ENCODE measurements at places on chromosomes 7 and 10. TPM values are rescaled to one million over a fixed set of nuclear protein-coding genes. Genes with fewer than 3 reads are reported as not detected.

Gene SFXN2
- 5.7 TPM for total RNA-seq

- H3K27me3 ChIP-seq: no peaks in the 10 kb centered on the region
- no peak for DNase-seq
- peaks cover 11% of the 10 kb centered on the region for H3K4me1 ChIP-seq
- peak overlapping the region; percentile 10 for H3K27ac ChIP-seq
Measured at GRCh38 chr10:59838085-59838789, 68.1 kb downstream of the CCDC6 start.

- DNase-seq: no peak
- no peak overlapping the region for H3K27ac ChIP-seq
- H3K4me3 ChIP-seq: no peak overlapping the region
- no peaks in the 10 kb centered on the region for H3K27me3 ChIP-seq
- no peaks in the 10 kb centered on the region for H3K4me1 ChIP-seq
Measured at GRCh38 chr10:89744026-89744425, 42.6 kb downstream of the KIF20B start.

DNA sequence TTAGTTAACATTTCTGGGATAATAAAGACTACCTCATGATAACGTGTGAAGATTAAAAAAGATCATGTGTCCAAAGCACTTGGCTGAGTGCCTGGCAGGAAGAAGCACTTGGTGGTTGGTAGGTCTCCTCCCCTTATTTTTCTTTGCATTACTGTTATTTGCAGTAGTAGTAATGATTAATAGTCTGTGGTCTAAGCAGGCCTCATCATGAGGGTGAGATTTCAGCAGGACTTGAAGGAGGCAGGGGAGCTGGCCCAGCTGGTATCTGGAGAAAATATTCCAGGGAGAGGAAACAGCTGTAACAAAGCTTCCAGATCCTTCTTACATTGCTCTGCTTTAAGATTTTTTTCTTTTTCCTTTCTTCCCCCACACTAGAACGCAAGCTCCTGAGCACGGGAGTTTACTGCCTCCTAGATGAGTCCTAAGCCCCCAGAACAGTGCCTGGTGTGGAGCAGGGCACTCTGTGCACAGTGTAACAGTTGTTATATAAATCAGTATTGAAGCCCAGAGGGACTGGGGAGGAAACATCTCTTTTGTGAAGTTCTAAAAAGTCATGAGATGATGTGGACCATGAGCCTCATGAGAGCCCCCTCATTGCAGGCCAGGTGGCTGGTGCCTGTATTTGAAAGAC, 31.1 kb upstream of the RHEB start:
- no peaks in the 10 kb centered on the region for H3K4me1 ChIP-seq
- H3K27me3 ChIP-seq: no peaks in the 10 kb centered on the region

- no peaks in the 10 kb centered on the region for H3K36me3 ChIP-seq
- no peak overlapping the region for H3K27ac ChIP-seq
- DNase-seq: peak; percentile 94
Measured at GRCh38 chr7:4479367-4480039, 202.6 kb upstream of the FOXK1 start.

- H3K4me1 ChIP-seq: no peaks in the 10 kb centered on the region
- no peaks in the 10 kb centered on the region for H3K36me3 ChIP-seq
- no peak for DNase-seq
- H3K4me3 ChIP-seq: no peak overlapping the region
- no peaks in the 10 kb centered on the region for H3K27me3 ChIP-seq
Measured at GRCh38 chr10:123563994-123564393, 102.2 kb upstream of the GPR26 start.

Gene TDRD1
- 1.7 TPM for total RNA-seq

DNA sequence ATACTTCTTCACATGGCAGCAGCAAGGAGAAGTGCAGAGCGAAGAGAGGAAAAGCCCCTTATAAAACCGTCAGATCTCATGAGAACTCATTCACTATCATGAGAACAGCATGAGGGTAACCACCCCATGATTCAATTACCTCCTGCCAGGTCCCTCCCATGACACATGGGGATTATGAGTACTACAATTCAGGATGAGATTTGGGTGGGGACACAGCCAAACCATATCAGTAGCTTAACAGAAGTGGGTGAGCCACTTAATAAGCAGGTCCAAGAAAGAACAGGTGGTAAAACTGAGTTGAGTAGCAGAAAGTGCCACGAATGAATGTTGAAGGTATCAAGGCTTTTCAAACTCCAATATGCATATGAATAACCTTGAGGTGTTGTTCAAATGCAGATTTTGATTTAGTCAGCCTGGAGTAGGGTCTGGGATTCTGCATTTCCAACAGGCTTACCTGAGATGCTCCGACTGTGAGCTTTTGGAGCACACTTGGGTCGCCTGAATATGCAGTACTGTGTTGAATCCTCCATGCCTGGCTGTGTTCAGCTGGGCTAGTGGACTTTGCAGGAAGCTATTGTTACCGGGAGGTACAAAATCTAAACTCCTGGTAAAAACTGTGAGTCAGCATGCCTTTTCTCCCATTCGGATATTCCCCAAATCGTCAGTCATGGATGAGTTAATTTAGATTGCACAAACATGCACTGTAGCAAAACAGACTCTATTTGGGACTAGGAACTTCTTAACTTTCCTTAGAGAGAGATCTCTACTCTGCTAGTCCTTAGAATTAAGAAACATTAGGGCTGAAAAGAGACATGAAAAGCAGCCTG, 69.0 kb upstream of the PRKCQ start:
- no peaks in the 10 kb centered on the region for H3K36me3 ChIP-seq
- H3K4me3 ChIP-seq: peak overlapping the region; percentile 4
- H3K27me3 ChIP-seq: no peaks in the 10 kb centered on the region
- peak overlapping the region; percentile 18 for H3K27ac ChIP-seq
- peak; percentile 60 for DNase-seq
- peaks cover 29% of the 10 kb centered on the region for H3K4me1 ChIP-seq

Gene RBP3
- not detected for total RNA-seq

GRCh38 chr10:667096-667495, 22.4 kb downstream of the DIP2C start:
- no peak overlapping the region for H3K4me3 ChIP-seq
- H3K36me3 ChIP-seq: no peaks in the 10 kb centered on the region
- H3K4me1 ChIP-seq: no peaks in the 10 kb centered on the region
